Fibroblast of mammary gland (primary cell): ENCODE measurements at places on chromosomes 5 and 9.

DNA sequence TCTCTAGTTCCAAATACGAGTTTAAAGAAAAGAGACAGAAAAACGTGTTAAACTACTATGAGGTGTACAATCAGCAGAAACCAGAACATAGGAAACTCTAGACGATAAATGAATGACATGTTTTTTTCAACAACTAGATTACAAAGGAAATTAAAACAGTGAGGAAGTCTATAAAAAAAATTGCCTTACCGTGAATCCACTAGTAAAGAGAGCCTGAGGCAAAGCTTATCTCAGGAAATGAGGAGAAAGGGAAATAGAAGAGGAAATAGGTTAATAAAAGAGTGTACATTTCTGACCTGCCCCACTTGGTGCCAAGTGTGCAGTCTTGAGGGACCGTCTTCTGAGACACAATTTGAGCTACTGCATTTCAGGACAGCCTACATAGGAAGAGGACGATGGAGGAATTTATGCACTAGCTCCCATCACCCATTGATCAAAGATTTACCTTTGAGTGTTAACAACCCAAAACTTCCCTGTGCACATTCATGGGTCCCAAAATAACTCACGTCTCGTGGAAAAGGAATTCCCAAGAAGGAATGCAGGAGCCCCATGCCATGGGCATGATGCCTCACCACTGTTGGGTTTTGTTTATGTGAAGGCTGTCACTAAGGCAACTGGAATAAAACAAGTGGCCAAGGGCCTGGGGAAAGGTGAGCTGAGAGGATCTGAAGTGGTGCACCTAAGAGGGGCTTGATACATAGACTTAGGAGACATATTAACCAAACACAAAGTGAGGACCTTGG, 53.6 kb upstream of the SLC1A3 start:
- no peak for DNase-seq

- DNase-seq, result peak; percentile 64
These were observed 134.7 kb upstream of the DMRT1 start for GRCh38 chr9:706606-707459.

DNA sequence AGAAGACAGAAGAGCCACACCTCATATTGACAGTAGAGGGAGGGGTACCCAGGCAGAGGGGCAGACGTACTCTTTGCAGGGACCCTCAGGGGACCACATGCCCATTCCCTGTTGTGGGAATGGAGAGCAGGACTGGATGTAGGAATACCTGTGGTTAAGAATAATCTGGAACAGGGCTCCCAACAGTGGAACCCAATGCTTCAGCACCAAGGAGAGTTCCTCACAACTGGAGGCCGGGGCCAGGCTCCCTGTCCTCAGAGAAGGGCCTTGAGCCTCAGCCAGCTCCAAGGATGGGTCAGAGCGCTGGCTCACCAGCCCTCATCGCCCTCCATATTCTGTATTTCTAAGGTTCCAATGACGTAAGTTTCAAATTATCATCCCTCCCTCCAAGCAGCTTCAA, 7.4 kb upstream of the SHC3 start:
- DNase-seq, result peak; percentile 40

DNA sequence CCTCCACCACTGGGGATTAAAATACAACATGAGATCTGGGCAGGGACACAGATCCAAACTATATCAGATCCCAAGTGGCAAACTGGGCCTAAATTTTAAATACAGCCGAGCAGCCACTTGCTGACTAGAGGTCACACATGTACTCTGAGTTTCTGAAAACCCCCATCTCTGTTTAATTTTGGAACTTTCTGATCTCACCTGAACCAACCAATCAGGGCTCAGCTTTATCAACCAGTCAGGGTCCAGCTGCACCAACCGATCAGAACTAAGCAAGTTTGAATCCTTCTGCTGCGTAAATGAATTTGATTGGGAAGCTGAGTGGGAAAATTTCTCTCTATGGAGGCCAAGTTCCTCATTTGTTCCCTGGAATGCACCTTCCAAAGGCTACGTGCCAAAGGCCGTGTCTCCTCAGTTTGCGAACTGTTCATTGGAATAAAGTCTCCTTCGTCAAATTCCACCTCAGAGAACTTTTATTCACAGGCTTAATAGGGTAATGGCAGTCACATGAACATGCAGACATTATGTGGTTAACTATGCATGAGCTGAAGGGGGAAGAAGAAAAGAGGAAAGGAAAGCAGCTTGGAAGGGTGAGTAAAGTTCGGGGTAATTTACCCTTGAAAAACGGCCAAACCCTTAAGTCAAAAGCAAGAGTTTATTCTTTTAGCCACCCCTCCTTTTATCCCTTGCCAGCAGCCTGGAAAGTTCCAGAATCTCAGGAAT, 3.7 kb downstream of the CD180 start:
- no peak for DNase-seq

- DNase-seq, result no peak
These were observed 816.2 kb upstream of the GRAMD2B start for GRCh38 chr5:125607018-125607417.

DNA sequence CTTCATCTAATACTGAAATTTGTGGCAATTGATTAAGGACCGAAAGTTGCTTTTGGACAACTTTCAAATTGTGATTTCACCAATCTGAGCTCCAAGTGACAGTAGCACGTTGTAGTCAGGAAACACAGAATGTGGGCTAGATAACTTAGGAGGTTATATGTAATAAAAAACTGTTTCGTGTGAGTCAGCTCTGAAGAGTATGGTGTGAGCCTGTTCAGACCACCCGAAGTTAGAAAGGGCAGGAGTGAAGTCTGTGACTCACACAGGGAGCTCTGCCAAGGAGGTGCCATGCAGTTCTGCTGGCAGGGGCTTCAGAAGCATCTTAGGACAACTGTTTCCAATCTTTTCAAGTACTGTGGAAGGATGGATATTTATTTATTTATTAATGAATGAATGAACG, 16.4 kb upstream of the ZBTB34 start:
- DNase-seq, result peak; percentile 80

DNA sequence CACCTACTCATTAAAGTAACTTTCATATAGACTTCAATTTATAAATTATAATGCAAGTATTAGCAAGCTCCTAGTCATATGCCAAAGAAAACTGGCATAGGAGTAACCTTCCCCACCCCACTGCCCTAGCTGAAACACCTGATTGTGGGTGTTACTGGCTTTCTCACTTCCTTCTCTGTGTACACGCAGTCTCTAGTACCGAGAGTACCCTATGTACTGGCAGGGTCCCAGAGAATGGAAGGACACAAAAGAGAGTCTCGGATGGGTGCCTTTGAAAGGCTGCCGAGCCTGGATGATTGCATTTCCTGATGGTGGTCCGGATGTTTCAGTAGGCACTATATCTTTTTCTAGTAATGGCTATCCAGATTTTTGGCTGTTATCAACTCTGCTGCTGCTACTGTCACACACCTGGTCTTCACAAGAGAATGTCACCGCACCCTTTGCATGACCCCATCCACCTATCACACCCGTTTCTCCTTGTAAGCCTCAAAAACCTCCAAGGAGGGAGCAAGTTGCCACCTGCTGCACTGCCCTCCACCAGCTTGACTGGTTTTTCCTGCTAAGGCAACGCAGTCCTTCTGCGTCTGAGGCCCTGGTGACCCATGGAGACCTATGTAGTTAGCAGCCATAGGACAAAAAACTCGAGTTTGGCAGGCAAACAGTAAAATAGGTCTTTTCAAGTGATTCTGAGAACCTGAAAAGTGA, 53.8 kb upstream of the CLINT1 start:
- DNase-seq, result no peak

DNA sequence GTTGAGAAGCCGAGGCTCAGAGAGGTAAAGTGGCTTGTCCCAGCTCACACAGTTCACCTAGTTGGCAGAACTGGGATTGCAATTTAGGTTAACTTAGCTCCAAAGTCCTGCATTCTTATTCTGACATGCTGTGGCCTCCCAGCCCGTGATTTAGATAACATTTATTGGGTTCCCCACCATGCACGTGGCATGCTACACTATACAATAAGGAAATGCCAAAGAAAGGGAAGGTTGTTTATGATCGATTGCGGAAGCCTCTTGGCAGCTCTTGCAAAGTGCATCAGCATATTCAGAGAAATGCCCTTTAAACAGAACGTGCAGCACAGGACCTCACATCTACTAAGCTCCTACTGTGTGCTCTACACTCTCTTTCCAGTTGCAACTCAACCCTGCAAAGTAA, 3.2 kb downstream of the NEURL1B start:
- no peak for DNase-seq

DNA sequence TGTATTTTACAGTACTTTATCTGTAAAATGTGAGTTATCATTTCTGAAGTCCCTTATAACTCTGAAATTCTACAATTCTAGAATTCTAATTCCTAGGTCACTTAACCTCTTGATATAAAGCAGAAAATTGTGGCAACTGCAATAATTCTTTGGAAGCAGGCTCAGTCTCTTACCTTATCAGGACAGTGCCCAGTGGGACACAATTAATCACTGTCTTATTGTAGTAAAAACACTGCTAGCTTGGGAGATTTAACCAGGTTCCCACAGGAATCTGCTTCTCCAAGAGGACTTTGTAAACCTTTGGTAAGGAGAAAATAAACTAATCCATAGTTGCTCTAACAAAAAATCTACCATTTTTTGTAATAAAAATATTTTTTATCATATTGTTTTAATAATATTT, 18.3 kb upstream of the SPATA9 start:
- DNase-seq, result no peak

- DNase-seq, result no peak
These were observed 876 bp downstream of the CAAP1 start for GRCh38 chr9:26891726-26892125.

GRCh38 chr5:149271716-149272563, at the start of gene AFAP1L1:
Gene AFAP1L1 (plus strand): TSS chr5:149271859. CDS start chr5:149271969, 110 bp downstream.
- DNase-seq, result peak; percentile 46

DNA sequence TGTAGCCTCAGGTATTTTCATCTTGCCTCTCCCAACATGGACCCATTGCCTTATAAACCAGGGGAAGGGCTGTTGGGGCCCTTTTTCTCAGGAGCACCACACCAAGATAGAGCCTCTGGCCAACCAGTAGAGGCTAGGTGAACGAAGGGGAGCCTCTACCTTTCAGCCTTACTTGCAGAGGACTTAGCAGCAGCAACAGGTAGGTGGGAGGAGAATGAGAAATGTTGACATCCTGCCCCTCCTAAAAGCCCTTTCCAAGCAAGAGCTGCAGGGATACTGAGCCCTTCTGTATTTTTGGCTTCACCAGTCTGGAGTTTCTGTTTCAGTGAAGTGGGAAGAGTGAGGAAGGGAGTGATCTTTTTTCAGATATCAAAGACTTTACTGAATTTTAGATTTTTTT, 77.4 kb downstream of the MTREX start:
- DNase-seq, result no peak

DNA sequence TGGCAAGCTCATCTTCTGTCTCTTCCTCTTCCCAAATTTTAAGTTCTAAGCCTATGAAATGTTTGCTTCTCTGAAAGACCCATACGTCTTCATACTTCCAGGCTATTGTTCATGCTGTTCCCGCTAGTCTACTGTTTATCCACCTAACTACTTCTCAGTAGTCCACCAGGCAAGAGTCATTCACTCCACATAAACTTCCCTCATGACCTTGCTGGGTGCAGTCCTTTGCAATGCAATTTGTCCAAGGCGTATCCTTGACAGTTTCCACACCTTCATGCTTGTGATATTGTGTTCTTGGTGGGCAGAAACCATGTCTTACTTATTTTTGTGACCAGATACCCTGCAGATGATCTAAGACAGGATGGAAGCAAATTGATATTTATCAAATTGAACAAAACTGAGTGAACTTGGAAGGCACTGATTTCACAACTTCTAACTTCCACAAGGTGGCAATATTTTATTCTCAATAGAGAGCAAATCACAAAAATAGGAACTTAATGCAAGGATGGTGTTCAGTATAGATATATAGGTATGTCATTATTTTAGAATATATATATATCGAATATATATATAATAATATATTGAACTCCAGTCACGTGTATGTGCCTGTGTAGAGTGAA, 30.3 kb downstream of the TYRP1 start:
- DNase-seq, result peak; percentile 58
